COR-L47 (cell line): ENCODE measurements at places on chromosomes 7 and 10.

DNA sequence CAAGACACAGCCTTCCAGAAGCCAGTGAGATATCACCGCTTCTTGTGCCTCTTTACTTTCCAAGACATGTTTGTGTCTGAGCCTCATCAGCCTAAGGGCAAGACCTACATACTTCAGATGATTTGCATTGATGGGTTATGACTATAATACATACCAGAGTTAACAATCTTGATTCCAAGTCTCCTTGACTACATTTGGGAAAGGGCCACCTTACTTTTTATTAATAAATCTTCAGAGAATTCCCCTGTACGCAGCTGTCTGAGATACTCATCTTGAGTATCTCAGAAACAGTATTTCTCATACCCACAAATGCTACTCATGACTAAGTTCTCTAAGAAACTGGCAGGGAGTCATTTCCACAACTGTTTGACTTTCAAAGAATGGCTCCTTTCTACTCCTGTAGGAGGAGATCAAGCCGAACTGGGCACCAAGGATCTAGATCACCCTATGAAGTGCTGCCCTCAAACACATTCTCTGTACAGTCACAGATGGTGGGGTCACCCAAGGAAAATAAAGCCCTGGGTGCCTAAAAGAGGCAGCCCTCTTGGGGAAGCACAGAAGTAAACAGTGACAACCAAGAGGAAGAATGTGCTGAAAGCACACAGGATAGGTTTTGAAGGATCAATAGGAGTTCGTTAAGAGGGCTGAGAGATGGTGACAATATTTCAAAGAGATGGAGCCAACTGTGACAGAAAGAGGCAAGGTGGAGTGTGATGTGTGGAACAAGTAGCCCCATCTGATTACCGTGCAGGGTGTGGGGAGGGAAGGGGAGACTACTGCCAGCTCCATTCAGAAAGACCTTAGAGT is 138.9 kb downstream of the JAZF1 start:
- no peak for DNase-seq

DNA sequence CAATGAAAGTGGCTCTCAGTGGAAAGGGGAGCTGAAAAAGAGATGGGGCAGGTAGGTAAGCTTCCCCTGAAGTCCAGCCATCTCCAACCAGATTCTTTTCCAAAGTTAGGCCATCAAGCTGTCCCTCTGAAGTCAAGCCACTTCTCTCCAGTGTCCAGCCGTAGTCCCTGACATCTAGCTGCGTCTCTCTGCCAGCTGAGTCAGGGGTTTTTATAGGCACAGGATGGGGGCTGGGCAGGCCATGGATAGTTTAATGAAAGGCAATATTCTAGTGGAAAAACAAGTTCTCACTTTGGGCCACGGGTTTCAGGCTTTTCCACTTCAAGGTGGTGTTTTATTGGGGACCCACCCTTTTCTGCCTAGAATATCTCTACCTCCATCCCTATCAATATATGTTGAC is 36.8 kb downstream of the AVL9 start:
- DNase-seq, result no peak

DNA sequence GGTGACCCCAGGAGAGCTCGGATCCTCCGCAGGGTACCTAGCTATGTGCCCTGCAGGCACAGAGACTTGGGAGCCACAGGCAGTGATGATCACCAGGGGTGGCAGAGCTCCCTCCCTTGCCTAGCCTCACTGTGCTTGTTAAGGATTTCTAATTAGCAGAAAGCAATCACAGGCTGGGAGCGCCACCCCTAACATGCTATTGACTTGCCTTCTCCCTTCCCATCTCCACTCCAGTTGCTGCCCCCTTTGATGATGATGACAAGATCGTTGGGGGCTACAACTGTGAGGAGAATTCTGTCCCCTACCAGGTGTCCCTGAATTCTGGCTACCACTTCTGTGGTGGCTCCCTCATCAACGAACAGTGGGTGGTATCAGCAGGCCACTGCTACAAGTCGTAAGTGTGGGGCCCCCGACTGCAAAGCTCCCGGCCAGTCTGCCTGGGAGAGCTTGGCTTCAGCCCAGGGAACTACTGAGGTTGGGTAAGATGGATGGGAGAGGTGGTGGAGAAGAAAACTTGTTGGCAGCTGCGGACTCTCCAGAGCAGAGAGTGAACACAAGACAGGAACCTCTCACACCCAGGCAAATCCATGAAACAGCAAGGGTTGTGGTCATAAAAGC is 1.2 kb downstream of the PRSS1 start:
- DNase-seq, result no peak

GRCh38 chr10:59362959-59363381 is 621 bp upstream of the FAM13C start:
- peak; percentile 81 for DNase-seq

DNA sequence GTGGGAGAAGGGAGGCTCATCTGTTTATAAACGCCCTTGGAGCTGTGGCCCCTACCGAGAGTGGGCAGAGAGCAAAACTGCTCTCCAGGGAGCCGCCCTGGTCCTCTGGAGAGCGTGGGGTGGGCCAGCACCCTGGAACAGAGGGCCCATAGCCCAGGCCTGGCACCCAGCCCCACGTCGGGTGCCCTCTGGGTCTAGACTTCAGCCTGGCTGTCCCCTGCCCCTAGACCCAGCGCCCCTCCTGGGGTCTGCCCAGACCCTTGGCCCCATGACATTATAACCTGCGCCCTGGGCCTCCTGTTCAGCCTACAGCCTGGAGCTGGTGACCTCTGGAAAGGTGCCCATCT is 24.7 kb downstream of the GET4 start:
- no peak for DNase-seq

DNA sequence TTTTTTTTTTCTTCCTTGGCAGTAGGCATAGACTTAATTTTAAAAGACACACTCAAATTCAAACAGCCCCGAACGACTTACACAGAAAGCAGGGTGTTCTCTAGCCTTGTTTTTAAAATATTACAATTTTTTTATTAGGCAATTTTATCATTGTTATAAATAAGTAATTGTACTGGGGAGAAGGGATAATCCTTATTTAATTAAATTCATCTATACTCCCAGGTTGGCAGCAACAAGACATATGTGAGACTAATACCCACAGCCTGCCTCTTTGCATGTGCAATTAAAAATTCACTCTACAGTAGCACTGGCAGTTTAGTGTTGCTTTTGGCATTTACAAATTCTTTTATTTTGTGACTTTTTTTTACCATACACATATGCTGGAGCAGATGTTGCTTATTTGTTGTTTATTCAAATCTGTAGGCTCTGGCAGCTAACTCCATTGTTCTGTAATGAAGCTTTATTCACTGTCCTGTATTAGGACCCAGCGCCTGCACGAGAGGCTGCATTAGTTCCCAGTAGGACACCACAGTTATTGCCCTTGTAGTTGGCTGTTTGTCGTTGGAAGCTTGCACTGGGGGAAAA is 84.9 kb upstream of the PPP1R17 start:
- DNase-seq, result no peak

- peak; percentile 37 for DNase-seq
Measured at GRCh38 chr7:107879400-107880035, 11.5 kb upstream of the DLD start.

DNA sequence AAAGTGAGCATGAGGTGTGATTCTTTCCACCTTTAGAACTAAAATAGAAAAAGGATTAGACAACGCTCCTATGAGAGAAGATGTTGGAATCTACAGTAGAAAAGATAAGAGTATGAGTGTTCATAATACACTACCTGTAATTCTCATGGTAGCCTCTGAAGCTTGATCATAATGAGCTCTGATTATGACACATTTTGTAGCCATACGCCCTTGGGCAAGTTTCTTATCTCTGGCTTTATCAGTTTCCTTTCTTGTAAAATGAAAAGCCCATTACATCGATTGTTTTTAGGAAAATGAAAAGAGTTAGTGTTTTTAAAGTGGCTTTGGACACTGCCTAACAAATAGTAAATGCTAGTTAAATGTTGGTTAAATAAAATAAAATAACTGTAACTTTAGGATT is 22.4 kb upstream of the PRSS58 start:
- no peak for DNase-seq

- DNase-seq, result no peak
Measured at GRCh38 chr10:108789919-108790318, 1133.4 kb downstream of the XPNPEP1 start.

- DNase-seq, result peak; percentile 20
Measured at GRCh38 chr7:77258593-77258992, 59.0 kb upstream of the FGL2 start.

DNA sequence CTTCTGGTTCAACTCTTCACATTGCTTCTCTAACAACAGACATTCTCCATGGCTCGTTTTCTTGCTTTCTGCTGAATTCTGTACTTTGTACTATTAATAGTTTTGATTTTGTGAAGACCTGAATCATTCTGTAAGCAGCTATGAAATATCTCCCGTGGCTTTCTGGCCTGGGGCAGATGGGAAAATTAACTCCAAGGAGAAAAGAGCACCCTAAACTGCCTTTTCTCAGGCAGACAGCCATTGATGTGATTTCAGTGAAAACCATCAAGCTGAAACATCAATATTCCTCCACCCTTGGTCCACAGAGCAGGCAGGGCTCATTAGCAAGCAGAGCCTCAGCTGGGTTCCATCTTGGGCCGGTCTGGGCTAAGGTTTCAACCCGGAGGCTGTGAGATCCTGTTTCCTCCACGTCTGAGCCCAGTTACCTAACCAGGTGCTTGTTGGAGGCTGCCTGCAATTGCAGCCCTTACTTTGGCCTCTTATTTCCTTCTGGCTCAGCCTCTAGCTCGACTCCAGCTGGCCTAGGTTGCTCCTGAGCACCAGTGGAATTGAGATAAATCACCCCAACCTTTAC is 21.1 kb upstream of the EZH2 start:
- DNase-seq, result peak; percentile 35

GRCh38 chr7:157470701-157471131 is 133.9 kb downstream of the DNAJB6 start:
- no peak for DNase-seq

- no peak for DNase-seq
Measured at GRCh38 chr10:114517368-114518250, 113.3 kb upstream of the AFAP1L2 start.

DNA sequence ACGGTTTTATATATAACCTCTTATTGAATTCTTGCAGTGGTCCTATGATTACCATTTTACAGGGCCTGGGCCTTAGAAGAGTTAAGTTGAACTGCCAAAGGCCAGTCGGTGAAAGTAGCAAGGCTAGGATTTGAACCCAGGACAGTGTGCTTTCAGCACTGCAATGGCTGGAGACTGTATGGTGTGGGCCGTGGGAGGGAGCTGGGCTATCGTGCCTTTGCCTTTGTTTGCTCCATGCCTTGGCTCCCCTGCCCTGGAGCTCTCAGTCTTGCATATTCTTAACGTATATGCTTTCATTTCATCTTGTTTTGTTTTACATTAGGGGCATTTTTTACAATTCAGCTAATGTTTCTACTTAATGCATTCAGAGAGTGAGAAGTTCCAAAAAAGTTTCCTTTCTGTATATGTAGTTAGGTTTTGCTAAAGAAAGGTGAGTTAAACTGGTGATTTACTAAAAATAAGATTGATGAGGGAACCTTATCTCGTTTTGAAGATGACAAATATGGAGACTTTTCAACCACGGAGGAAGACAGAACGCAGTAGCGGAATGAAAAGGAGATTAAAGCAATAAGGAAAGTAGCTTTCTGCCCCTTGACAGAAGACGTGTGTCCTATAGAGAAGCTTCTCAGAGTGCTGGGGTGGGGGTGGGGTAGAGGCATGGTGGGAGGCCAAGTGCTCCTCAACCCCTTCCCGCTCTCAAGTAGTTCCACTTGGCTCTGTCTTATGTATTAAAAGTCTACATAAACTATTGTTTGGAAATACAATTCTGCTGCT is 82.5 kb downstream of the RTKN2 start:
- no peak for DNase-seq
